ENCODE measurements at places on chromosomes 7 and 10. TPM values are rescaled to one million over a fixed set of nuclear protein-coding genes. Genes with fewer than 3 reads are reported as not detected.

The LRWD1 gene
- total RNA-seq, result 18.3 TPM

The UNCX gene
- total RNA-seq, result not detected

The ELAPOR2 gene
- total RNA-seq, result 1.8 TPM

The COBL gene
- not detected for total RNA-seq

Data from GM23248 (cell line).